ENCODE measurements at places on chromosomes 2 and 18.

DNA sequence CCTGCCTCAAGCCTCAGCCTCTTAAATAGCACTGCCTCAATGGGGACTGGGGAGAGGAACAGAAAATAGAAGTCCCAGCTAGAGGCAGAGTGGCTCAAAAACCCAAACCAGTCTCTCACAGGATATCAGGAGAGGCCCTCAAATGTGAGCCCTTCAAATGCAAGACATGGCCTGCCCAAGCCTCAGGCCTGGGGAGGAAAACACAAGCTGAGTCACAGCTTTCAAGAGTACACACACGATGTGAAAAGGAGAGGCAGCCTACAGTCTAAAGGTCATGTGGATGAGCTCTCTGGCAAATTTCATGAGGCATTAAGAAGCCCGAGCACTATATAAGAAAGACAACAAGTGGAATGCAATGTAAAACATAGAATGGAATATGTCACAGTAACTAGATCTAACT lies 316.6 kb upstream of the MEX3C start:
- DNase-seq: no peak

- DNase-seq: no peak
Observed at GRCh38 chr18:38047820-38048219, 482.2 kb upstream of the CELF4 start.

DNA sequence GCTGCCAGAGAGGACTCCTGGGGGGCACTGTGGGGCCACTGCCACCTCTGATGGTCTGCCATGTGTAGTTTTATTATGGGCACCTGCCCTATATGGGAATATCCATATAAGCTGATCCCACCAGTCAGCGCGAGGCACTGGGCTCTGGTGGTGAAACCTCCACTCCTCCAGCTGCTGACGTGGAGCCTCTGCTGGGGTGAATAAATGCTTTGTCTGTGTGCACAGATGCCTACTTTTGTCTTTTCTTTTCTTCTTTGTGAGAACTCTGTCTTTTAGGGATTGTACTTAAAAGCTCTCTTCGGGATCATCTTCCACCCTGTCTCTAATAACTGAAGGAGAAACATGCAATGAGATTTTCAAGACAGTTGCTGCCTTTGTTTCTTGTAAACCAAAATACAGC lies 68.9 kb upstream of the NCK2 start:
- no peak for DNase-seq

GRCh38 chr2:192286093-192286701 lies 91.5 kb upstream of the TMEFF2 start:
- DNase-seq: no peak

DNA sequence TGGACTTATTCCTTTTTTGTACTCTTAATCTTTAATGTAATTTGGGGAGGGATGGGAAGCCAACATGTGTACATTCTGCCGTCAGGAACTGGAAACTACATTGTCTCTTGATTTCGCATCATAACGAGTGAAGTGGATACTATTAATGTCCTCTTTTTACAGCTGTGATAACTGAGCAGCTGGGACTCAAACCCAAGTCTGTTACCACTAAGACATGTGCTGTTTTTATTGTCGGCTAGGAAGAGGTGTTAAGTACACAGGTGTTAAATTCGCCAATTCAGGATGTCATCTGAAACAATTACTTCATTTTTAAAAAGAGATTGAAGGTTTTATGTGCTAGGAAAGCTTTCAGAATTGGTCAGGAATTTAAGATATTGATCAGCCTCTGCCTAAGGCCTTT lies 6.9 kb downstream of the GMCL1 start:
- no peak for DNase-seq

All from nephron progenitor cell (in vitro differentiated cells).